ENCODE measurements at places on chromosomes 16 and 17. TPM values are rescaled to one million over a fixed set of nuclear protein-coding genes. Genes with fewer than 3 reads are reported as not detected.
A peak's percentile ranks its signal among the peaks of the same experiment; 100 is the strongest.

- peak; percentile 94 for DNase-seq
These were observed at the start of gene DDX42 for GRCh38 chr17:63774141-63774968. TSS of gene DDX42 (plus strand) at chr17:63774170. CDS start at chr17:63787050, 12,880 bp downstream.

RNF227 gene
- total RNA-seq: 1.4 TPM

DNAI2 gene
- total RNA-seq: not detected

DNA sequence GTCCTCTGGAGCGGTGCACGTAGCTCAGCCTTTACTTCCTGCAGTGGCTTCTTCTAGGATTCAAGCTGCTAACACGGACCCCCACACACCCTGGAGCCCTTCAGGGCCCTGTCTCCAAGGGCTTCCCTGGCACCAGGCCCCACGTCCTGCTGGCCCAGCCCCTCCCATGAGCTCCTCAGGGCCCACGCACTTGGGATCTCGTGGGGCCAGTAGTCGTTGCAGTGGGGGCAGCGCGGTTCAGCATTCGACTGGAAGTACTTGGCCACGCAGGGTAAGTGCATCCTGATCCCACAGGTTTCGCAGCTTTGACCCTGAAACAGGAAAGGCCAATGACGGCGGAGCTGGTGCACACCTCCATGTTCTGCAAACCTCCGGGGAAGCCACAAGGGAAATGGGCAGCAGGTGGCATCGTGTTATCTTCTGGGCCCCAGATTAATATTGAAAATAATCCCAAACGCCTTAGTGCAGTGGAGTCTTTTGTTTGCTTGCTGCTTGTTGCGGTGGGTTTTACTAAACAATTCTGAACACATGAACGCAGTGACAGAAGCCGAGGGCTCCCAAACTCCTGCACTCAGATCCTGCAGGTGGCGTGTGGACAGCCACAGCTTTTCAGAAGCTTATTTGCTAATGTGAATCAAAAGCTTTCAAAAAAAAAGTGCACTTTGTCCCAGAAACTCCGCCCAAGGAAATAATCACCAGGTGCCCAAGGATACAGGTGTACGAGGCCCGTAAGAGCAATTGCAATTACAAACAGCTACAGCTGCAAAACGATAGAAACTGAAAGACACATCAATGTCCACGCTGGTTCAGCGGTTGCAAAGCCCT, 22.4 kb downstream of the KDM8 start:
- DNase-seq: no peak

TRAP1 gene
- 207 TPM for total RNA-seq

DNA sequence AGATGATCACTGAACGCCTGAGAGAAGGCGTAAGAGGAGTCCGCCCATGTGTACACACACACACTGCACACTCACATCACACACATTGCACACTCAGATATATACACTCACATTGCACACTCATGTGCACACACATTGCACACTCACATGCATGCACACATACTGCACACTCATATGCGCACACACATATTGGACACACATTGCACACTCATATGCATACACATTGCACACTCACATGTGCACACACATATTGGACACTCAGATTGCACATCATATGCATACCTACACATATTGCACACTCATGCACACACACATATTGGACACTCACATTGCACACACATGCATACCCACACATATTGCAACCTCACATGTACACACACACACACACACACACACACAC, 163.2 kb downstream of the WSCD1 start:
- DNase-seq: no peak

- peak; percentile 7 for DNase-seq
These were observed 564.5 kb downstream of the CDH8 start for GRCh38 chr16:61471737-61472136.

PDE6G gene
- total RNA-seq: 4.0 TPM

HCRT gene
- total RNA-seq: not detected

DNA sequence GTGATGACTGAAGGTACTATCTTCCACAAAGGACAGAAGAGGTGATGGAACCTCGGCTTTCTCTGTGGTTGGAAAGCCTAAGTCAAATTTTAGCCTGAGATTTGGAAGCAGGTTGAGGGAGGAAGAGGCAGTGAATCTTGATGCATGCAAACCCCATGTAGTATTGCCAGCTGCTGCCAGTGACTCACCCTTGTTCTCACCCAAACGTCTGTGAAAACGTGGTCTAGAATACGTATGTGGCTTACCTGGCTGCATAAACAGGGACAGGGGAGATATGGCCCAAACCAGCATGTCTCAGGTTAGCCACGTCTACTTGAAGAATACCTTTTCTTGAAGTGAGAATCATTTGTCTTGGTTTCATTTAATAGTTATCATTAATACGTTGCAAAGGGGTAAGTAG, 438.0 kb upstream of the MAF start:
- DNase-seq: no peak

NTN3 gene
- 1.7 TPM for total RNA-seq

- DNase-seq: no peak
These were observed 7.6 kb downstream of the AIPL1 start for GRCh38 chr17:6427279-6427781.

DNA sequence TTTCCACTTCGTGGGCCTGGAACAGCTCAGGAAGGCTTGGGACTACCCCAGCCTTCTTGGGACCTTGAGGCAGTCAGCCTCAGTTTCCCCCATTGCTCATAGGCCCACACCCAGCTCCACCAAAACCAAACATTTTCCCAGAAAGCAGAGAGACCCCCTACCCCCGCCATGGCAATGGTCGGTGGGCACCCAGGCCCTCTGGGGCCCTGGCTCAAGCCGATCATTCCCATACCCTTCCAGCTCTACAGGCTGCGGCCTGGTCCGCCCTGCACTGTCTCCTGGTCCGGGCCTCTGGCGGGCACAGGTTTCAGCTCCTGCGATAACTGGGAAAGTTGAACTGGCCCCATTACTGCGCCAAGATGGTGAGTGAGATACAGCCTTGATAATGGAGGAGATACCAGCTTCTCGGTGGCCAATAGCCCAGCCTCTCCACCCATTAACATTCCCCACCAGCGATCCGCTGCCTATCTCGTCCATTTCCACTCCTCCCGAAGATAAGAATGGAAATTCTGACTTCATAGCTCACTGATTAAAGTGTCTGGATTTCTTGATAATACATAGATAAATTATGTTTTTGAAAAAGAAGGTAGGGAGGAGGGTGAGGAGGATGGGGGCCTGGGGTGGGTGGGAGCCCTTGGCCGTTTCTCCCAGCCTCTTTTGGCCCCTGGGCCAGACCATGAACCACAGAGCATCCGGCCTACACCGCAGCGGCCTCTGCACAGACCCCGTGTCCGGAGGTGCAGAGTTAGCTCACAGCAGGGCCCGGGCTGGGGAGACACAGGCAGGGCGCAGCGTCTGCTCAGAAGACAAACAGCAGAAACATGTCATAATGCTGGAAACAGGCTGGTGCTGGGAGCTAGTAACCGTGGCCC, 11.6 kb downstream of the ZFPM1 start:
- no peak for DNase-seq

Measured in GM23338 (cell line).